Stimulated activated CD4-positive, alpha-beta T cell treated with anti-CD3 and anti-CD28 coated beads, Interleukin-2, amount 100 ng/mL, for 48 hours (primary cell): ENCODE measurements at places on chromosomes 7 and 10.

DNA sequence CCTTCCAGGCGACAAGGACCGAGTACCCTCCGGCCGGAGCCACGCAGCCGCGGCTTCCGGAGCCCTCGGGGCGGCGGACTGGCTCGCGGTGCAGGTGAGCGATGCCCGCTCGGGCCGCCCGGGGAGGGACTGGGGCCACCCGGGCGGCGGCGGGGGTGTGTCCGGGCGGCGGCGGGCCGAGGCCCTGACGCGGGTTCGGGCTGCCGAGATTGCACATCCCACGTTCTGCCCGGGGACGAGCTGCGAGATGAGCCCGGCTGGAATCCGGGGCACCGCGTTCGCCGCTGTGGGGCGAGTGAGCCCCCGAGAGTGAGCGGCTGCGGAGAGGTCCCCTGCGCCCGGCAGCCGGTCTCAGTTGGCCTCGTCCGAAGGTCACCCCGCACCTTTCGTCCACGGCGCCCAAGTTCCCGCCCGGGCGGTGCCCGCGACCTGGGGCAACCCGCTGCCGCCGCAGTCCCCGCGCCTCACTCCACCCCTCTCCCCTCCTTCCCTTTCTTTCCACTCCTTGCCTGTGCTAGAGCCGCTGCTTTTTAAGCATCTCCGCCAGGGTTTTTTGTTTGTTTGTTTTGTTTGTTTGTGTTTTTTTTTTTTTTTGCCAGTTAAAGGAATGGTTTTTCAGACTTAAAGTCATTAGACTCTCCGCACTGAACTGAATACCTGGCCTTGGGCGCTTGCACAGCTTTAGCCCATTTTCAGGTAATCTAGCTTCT is 515 bp downstream of the RALA start:
- no peak for DNase-seq

GRCh38 chr10:106548832-106549231 is 615.7 kb downstream of the SORCS1 start:
- no peak for DNase-seq

- no peak for DNase-seq
Measured at GRCh38 chr10:96495544-96495943, 18.2 kb downstream of the TLL2 start.

GRCh38 chr10:77925410-77925794 is 1.2 kb downstream of the DLG5 start:
- DNase-seq: no peak

GRCh38 chr10:55476129-55476528 is 675.1 kb upstream of the PCDH15 start:
- no peak for DNase-seq

GRCh38 chr7:130989101-130989795 is 255.2 kb upstream of the KLF14 start:
- no peak for DNase-seq
